Pericardium fibroblast (primary cell): ENCODE measurements at places on chromosomes 2 and 18. TPM values are rescaled to one million over a fixed set of nuclear protein-coding genes. Genes with fewer than 3 reads are reported as not detected.

ACTG2 gene
- 0.09 and 5.0 TPM in 2 replicates for total RNA-seq

MCM6 gene
- 12.2 and 13.0 TPM in 2 replicates for total RNA-seq

MRPL53 gene
- 10.3 and 40.7 TPM in 2 replicates for total RNA-seq

TSPYL6 gene
- not detected in 2 replicates for total RNA-seq

ADI1 gene
- total RNA-seq = 79.2 and 93.4 TPM in 2 replicates

CFAP53 gene
- under 0.01 TPM in 1 of 2 replicates, not detected in the other for total RNA-seq

ALLC gene
- total RNA-seq = not detected in 2 replicates

CDH7 gene
- total RNA-seq = not detected in 2 replicates
